Stromal cell of bone marrow (primary cell): ENCODE measurements at places on chromosomes 16 and 17.

DNA sequence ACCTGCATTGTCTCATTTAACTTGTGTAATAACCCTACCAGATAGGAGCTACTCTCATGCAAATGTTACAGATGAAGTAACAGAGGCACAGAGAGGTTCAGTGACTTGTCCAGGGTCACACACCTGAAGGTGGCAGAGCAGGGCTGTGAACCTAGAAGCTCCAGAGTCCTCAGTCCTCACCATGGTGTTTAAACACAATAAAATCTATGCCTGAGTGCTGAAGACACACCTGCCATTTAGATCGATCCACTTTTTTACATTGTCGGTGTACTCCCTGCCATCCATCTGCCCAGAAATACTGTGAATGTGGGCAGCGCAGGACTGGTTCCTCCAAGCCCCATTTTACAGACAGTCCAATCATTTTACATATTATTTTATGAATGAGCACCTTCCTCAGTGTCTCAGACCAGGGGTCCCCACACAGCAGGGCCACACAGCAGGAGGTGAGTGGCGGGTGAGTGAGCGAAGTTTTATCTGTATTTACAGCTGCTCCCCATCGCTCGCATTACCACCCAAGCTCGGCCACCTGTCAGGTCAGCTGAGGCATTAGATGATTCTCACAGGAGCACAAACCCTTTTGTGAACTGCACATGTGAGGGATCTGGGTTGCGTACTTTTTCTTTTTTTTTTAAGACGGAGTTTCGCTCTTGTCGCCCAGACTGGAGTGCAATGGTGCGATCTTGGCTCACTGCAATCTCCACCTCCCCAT lies 5.6 kb downstream of the IL4R start:
- no peak for DNase-seq

- no peak for DNase-seq
Measured at GRCh38 chr16:59950431-59950830, 1216.3 kb upstream of the GOT2 start.

GRCh38 chr16:10941127-10941933 lies 938 bp downstream of the DEXI start:
- DNase-seq = no peak

GRCh38 chr17:17051791-17052461 lies 9.7 kb downstream of the MPRIP start:
- DNase-seq = no peak

- no peak for DNase-seq
Measured at GRCh38 chr16:21611198-21611555, 11.8 kb downstream of the METTL9 start.

DNA sequence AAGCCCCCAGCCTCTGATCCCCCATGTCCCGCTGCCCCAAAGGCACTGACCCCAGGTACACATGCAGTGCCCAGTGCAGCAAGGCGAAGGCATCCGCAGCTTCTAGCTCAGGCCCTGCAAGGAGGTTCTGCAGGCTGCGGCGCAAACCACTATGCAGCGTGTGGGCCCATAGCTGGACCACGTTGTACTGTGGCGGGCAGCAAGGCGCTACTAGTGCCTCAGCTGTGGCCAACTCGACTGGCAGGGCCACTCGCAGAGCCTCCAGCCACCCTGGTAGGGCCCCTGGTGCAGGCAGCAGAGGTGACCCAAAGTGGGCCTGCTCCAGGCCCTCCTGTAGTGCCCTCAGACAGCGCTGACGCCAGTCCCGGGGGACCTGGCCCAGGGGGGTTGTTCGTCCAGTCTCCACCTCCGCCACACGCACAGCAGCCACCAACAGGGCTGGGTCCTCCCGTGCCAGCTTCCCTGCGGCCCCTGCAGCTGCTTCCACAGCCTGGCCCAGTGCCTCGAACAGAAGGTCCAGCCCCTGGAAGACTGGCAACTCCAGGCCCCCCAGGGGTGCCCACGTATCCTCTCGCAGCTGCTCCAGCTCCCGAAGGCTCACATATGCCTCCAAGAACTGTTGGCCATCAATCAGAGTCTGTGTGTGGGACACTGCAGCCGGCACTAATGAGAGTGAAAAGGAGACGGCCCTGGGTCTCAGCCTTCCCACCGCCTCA lies 2.6 kb downstream of the EXOC3L1 start:
- DNase-seq = no peak

- DNase-seq = no peak
Measured at GRCh38 chr17:4515501-4515900, 16.8 kb downstream of the SPNS2 start.

DNA sequence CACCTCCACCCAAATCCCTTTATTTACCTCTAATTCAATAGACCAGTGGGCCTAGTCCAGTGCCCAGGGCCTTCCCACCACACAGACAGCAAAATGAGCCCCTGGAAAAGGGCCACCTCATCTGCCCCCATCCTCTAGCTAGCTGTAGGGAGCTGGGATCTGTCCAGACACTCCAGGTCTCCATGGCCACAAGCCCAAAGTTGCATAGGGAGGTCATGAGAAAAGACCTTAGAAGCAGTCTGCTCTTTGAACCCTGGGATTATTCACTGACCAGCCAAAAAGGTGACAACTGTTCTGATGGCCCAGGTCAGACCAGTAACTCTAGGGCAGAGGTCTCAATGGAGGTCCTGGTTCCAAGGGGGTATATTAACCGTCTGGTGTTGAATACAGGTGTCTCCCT lies 2.0 kb downstream of the CUEDC1 start:
- DNase-seq = no peak

DNA sequence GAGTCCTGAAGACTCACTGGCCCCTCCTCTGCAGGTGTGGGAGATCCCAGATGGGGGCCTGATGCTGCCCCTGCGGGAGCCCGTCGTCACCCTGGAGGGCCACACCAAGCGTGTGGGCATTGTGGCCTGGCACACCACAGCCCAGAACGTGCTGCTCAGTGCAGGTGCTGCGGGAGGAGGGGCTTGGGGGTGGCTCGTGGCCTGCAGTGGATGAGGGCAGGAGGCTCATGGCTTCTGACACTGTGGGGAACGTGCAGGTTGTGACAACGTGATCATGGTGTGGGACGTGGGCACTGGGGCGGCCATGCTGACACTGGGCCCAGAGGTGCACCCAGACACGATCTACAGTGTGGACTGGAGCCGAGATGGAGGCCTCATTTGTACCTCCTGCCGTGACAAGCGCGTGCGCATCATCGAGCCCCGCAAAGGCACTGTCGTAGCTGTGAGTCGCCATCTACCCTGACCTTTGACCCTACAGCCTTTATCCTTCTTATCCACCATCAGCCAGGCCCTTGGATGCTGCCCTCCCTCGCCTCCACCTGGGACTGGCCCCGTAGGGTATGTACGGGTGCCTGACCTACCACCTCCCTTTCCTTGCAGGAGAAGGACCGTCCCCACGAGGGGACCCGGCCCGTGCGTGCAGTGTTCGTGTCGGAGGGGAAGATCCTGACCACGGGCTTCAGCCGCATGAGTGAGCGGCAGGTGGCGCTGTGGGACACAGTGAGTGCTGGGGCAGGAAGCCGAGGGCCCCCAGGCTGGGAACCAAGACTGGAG lies 3.6 kb downstream of the CORO1A start:
- DNase-seq = no peak

- DNase-seq = no peak
Measured at GRCh38 chr17:76122431-76123190, 18.4 kb downstream of the FOXJ1 start.

GRCh38 chr17:35342276-35342675 lies 31.1 kb downstream of the SLFN11 start:
- DNase-seq = no peak

DNA sequence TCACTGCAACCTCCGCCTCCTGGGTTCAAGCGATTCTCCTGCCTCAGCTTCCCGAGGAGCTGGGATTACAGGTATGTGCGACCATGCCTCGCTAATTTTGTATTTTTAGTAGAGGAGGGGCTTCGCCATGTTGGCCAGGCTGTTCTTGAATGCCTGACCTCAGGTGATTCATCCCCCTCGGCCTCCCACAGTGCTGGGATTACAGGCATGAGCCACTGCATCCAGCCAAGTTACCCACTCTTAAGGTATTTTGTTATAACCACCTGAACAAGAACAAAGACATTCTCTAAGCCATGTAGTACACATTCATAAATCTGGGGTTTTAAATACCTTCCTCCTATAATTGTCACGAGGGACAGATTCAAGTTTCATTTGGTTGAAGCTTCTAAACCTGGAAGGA lies 12.3 kb upstream of the TMEM170A start:
- DNase-seq = no peak

- DNase-seq = no peak
Measured at GRCh38 chr16:52533296-52533695, 13.6 kb downstream of the TOX3 start.

- no peak for DNase-seq
Measured at GRCh38 chr17:36017799-36018198, at the start of gene CCL23. TSS of gene CCL23 (minus strand) at chr17:36017972. CDS start at chr17:36017897, 75 bp downstream.

- DNase-seq = no peak
Measured at GRCh38 chr16:30604316-30604947, 5.8 kb downstream of the ZNF689 start.

GRCh38 chr16:31327646-31328225 lies 27.2 kb upstream of the ITGAX start:
- no peak for DNase-seq

GRCh38 chr17:14738652-14738988 lies 437.7 kb downstream of the HS3ST3B1 start:
- DNase-seq = no peak

DNA sequence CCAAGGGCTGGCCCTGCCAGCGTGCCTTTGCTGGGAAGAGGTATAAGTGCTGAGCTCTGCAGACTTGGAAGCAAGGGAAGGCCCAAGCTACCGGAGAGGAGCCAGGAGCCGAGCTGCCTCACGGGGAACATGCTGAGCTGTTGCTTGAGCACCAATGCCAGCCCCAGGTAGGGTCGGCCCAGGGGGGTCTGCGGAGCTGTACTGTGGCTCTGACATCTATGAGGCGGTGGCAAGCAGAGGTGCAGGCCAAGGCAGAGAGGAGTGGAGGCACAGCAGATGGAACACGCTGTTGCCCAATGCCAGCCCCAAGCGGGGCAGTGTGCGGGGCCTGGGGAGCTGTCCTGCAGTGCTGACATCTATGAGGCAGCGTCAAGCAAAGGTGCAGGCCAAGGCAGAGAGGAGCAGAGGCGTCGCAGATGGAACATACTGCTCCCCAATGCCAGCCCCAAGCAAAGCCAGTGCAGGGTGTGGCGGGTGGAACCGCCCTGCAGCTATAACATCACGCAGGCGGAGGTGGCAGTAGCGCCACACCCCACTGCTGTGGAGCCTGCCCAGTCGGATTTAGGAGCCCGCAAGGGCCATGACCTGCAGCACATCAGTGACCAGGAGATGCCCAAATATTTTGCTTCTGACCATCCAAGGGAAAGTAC lies 10.0 kb downstream of the GGA2 start:
- no peak for DNase-seq

DNA sequence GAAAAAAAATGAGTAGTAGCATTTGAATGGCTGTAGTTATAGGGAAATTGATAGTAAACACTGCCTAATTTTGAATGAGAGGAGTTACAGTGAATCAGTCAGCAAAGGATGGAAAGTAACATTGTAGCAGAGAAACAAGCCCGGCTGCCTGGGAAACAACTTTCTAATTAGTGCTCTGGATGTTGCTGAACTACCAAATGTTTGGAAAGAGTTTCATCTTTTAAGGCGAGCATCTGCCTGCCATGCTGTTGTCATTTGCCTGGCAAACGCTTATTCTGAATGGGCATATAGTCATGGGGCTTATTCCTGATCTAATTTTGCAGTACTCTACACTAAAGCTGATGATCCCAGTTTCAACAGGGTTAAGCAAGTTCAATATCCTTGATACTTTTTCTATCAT lies 138.6 kb downstream of the CDH11 start:
- no peak for DNase-seq

GRCh38 chr17:51643702-51644490 lies 383.6 kb downstream of the UTP18 start:
- no peak for DNase-seq

DNA sequence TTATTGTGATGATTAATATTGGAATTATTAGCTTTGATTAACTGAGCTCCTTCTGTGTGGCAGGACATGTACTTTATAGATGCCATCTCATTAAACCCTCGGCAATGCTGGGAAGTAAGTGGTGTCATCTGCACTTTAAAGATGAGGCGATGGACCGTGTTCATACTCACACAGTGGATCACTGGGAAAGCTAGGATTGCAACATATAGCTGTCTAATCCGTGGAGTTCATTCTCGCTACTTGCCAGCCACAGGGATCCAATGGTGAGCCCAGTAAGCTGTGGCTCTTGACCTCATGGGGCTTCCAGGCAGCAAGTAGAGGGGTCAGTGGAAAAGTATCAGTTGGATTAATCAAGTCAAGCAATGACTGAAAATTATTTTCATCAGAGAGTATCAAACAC lies 587.9 kb downstream of the CDH13 start:
- DNase-seq = no peak

DNA sequence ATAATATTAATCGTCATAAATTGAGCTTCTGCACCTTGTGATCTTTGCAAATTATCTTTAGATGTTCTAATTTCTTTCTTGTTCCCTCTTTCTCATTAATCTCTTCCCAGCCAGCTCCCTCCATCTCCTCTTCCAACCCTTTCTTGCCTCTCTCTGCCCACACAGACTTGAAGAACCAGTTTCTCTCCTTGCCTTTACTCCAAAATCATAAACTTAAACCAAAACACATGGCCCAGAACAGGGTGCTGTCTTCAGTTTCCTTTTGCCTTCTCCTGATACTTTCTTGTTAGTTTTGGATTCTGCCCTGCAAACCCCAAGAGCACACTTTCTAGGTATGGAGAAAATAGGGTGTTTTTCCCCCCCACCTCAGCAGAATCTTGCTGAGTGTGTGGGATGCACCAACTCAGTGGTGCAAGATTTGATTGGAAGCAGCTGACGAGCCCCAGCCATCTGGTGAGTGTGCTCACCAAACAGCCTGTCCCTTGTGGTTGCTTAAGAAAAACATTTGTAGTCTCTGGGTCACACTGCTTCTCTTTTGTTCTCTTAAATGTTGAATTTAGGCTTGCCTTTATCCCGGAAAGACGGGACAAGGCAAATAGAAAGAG lies 175.8 kb upstream of the MAF start:
- DNase-seq = peak; percentile 73

DNA sequence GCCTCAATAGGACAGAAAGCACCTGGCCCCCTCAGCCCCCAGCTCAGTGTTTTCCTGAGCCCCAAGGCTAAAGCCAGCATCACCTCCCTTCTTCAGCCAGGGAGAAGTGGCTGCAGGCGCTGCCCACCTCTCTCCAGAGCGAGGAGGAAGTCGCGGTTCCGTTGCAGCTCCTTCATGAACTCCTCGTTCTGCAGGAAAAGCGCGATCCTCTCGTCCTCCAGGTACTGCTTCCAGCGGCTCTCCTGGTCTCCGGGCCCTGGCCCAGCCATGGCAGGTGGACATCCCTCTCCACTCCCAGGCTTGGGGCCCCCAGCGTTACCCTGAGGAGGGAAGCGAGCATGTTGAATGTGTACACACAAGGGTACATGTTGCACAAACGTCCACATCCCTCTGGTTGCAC lies 22.7 kb upstream of the MRPS23 start:
- no peak for DNase-seq

- peak; percentile 52 for DNase-seq
Measured at GRCh38 chr16:4172070-4172469, 55.8 kb upstream of the ADCY9 start.
